ENCODE measurements at places on chromosomes 1 and 21.

GRCh38 chr1:162914601-162915000 is 53.6 kb upstream of the CCDC190 start:
- no peak for DNase-seq

GRCh38 chr1:152182944-152183361 is 23.9 kb upstream of the RPTN start:
- no peak for DNase-seq

GRCh38 chr21:43846430-43846829 is 18.6 kb upstream of the AGPAT3 start:
- DNase-seq, result no peak

DNA sequence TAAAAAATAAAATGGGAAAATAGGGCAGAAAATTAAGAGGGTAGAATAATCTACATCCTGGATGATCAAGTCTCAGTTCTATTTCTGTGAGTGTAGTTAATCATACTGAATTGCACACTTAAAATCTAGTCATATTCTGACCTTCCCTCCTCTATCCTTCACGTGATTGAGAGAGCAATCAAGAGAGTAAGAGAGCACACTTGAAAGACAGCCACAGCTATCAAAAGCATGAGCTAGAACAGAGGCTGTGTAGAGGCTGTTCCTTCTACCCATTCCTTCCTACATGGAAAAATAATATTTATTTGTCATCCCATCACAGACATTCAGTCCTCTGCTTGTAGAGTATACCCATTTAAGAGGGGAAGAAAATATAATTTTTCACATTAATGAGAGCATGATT is 52.4 kb downstream of the PHC2 start:
- DNase-seq, result no peak

DNA sequence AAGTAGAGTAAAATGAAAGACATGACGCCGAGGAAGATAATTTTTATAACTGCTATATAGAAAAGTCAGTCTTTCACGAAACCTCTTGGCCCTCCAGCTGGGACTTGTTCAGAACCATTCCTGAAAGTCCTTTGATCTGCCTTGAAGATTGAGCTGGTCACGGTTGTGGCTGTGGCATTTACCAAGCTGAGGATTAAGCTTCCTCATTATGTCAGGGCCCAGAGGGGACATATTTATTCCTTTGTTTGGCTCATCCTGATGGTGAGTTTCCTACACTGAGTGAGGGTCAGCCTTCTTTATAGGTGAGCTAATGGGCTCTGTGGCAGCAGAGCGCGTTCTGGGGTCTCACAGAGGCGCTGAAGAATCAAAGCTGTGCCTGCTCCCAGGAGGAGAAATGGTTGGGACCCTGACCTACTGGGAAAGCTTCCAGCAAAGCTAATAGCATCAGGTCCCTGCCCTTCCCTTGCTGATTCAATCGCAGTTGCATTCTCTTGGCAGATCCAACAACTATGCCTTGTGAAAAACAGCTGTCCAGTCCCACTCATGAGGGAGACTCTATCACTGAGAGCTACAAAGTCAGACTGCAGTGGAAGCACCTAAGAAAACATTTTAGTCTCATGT is 43.2 kb upstream of the PBX1 start:
- DNase-seq, result no peak

DNA sequence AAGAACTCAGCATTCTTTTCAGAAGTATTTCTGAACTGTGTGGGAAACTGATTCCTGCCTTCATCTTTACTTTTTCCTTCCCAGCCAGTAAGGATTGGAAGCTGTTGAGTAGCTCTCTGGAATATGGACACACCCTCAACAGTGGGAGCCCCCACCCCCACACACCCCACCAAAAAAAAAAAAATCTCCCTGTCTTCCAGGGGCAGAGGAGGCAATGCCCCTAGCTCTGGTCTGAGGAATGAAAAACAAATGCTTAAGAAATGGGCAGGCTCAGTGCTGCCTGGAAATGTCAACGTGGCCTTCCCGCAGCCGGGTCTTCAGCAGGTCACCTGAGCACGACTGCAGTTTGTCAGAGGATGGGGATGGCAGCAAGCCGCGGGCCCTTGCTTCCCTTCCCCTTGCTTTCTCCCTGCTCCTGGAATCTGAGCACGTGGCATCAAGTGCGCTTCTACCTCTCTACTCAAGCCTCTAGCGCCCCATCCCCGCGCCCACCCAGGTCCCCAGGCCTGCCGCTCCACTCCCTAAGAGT is 479 bp downstream of the RGS16 start:
- no peak for DNase-seq

- DNase-seq, result no peak
These were observed 54.5 kb downstream of the BACE2 start for GRCh38 chr21:41222247-41223068.

DNA sequence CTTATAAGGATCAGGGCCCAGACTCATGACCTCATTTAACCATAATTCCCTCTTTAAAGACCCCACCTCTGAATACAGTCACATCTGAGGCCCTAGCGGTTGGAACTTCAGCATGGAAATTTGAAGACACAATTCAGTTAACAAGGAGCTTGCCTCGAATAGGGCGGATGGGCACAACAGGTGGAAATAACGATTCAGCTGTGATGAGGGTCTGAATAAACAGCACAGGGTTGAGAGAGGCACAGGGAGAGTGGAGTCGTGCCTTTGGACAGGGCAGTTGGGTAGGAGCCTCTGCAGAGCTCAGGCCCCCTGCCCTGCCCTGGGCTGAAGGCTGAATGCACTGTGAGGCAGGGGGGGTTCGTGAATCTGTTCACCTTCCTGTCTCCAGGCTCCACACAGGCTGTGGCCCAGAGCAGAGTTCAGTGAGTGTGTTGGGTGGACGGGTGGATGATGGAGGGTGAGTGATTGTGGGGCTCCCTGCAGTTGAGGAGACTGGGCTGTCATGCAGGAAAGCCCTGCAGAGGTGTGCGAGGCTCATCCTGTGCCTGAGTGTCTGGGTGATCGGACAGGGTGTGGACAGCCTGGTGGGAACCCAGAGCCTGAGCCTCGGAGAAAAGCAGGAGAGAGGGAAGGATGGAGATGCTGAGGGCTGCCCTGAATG is 243.1 kb downstream of the FOXD2 start:
- no peak for DNase-seq

DNA sequence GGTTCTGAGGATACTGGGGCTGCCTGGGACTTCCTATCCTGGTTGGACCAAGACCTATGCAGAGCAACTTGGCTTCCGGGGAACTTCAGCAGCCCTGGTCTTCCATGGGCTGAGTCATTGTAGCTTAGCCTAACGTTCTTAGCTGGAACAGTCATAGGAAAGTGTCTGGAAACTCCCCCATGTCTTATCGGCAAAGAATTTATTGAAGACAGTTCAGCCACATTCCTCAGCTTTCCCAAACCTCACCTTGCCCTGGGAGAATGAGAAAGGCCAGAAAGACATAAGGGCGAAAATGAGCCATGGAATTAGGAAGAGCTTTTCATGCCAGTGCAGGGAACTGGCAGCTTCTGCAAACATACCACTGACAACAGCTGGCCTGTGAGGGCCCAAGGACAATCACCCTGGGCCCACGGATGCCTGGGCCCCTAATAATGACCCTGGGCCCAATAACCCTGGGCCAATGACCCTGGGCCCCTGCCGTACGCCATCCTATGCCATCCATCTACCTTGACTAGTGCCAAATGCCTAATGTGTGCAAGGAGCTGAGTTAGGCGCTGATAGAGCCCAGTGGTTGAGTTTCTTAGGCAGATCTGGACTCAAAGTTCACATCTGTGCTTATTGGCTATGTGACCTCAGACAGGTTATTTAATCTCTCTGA is 114.4 kb upstream of the GADD45A start:
- DNase-seq, result no peak

- no peak for DNase-seq
These were observed 25.2 kb downstream of the CA6 start for GRCh38 chr1:8970870-8971337.

- DNase-seq, result no peak
These were observed 97.8 kb downstream of the DUSP10 start for GRCh38 chr1:221644145-221644448.

DNA sequence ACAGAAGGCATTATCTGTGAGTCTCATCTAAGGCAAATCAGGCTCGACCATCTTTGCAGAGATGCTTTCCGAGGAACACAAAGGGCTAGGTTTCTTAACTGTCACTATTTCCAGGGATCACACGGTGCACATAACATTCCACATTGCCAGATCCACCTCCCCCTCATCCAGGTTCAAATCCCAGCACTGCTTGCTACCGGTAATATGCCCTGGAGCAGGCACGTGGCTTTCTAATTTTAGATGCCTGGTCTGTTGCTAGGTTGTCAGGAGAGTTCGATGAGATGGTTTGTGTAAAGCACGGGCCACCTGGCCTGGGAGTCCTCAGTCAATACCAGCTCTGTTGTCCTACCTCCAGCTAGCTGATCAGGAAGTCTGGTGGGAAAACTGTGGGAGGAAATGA is 598.6 kb downstream of the NPHP4 start:
- DNase-seq, result no peak

DNA sequence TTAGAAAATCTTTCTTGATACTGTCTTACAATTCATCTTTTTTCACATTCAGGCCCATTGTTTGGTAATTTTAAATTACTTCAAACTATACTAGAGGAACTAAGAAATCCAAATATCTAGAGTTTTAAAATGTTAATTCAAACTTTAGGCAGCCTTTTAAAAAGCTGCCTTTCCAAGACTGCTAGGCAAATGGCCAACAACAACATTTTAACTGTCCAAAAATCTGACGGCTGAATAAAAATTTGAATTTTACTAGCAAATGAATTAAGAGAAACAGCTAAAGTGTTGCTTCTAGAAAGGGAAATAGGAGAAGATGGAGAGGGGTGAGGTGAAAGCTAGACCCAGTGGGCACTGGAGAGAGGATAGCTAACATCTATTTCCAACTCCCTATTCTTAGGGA is 17.2 kb downstream of the DPYD start:
- no peak for DNase-seq

GRCh38 chr1:169925505-169926482 is 32.1 kb upstream of the SCYL3 start:
- DNase-seq, result no peak

GRCh38 chr1:16249596-16250241 is 12.7 kb upstream of the CPLANE2 start:
- DNase-seq, result no peak

- DNase-seq, result no peak
These were observed 113.1 kb downstream of the FGGY start for GRCh38 chr1:59409986-59410385.

GRCh38 chr1:47703981-47704596 is 266.2 kb downstream of the FOXD2 start:
- no peak for DNase-seq

GRCh38 chr1:160665330-160666078 is 18.7 kb upstream of the SLAMF1 start:
- no peak for DNase-seq

- DNase-seq, result no peak
These were observed 43.1 kb downstream of the AGPAT3 start for GRCh38 chr21:43908167-43908566.

GRCh38 chr21:14773777-14774345 is 227.7 kb upstream of the SAMSN1 start:
- DNase-seq, result peak; percentile 76

DNA sequence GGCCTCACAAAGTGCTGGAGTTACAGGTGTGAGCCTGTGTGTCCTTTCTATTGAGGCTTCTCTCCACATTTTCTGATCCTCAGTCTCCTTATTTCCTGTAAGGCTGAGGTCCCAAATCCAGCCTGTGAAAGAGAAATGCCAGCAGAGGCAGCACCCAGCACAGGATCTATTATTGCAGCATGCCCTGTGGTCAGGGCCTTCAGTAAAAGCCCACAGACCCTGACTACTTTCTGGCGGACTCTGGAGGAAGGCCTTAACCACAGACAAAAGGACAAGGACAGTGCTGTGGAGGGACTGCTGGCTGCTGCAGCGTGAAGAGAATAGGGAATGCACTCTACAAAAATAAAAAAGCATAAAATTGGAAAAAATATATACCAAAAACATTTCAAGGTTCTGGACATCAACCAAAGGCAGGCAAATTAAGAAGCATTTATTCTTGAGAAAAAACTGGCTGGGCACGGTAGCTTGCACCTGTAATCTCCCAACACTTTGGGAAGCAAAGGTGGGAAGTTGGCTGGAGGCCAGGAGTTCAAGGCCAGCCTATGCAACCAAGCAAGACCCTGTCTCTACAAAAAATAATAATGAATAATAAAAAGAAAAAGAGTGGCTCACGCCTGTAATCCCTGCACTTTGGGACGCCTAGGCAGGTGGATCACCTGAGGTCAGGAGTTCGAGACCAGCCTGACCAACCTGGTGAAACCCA is 9.4 kb upstream of the PGD start:
- DNase-seq, result no peak

DNA sequence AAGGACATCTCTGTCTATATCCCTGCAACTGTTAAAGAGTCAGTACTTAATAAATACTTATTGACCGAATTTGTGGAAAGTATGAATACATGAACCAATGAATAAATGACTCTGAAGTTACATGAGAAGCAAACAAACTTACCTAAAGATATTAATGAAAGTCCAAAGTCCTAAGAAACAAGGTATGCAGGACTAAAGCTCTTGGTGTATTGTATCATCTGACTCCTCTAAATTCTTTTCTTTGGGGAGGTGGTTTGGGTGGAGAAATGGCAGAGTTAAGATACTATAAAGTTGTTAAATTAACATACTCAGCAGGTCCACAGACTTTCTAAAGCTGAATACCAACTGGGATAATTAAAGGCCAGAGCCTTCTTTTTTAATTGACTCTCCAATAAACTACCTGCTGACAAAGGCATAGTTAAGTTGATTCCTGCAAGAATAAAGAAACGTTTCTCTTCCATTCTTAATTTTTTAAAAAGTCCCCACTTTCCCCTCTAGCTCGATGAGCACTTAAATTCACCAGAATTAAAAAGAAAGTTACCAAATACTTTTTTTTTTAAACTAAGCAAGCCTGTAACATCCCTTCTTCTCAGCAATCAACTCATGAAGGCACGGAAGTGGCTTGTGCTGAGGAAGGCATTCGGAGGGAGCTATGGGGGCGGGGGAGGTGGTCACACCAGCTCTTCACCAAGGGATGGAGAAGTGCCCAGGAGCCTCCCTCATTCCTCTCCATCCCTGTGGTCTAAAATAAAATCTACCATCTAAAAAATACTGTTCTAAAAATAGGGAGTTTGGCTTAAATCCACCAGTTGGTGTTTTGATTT is 61.1 kb downstream of the GADD45A start:
- DNase-seq, result no peak

GRCh38 chr1:22824466-22824865 is 113.8 kb downstream of the EPHB2 start:
- DNase-seq, result no peak

- peak; percentile 72 for DNase-seq
These were observed 3.2 kb upstream of the RXFP4 start for GRCh38 chr1:155938220-155938627.

GRCh38 chr1:37130221-37130948 is 96.1 kb upstream of the GRIK3 start:
- no peak for DNase-seq

- DNase-seq, result no peak
These were observed 6.2 kb upstream of the MMP23B start for GRCh38 chr1:1625824-1626206.

Data from D341Med (cell line).